NCI-H774 (cell line): ENCODE measurements at places on chromosomes 12 and 14.

- DNase-seq = no peak
These were observed 19.3 kb downstream of the BRF1 start for GRCh38 chr14:105281371-105282097.

DNA sequence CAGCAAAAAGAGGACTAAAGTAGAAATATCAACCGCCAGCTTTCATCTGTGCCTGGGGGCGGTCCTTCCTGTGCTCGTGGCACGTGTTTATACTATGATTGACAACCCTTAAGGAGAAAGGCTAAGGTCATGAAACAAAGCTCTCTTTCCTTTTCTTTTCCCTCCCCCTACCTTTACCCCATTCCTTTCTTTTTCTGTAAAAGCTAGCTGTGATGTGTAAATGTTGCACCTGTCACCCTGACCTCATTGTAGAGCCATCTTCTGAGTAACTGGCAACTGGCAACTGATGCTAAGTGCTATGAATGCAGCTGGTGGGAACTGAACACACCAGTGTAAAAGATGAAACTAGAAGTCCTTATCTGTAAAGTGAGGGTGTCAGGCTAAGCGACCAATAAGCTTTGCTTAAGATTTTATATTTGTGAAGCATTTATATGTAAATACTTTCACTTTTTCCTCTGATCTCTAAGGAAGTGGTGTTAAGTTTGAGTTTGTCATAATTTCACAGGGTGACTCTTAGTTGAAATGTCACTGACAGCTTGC, 102.8 kb upstream of the BCAT1 start:
- no peak for DNase-seq

- DNase-seq = no peak
These were observed 1331.2 kb downstream of the FSCB start for GRCh38 chr14:43175896-43176295.

- DNase-seq = no peak
These were observed 3.6 kb downstream of the SLC2A14 start for GRCh38 chr12:7869137-7869536.

DNA sequence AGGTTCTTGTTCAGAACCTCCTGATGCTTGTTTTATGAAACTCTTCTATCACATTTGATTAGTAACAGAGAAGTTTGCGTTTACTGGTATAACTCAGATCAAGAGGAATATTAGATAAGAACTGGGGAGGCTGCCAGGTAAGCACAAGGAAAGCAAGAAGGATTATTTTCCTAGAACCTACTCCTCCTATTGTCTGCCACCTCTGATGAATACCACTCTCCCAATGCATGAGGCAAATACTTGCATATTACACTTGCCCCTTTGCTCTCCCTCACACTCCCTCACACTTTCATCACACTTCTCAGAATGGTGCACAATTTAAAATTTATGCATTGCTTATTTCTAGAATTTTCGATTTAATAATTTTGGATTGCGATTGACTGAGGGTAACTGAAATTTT, 43.6 kb downstream of the LIN7A start:
- DNase-seq = no peak

DNA sequence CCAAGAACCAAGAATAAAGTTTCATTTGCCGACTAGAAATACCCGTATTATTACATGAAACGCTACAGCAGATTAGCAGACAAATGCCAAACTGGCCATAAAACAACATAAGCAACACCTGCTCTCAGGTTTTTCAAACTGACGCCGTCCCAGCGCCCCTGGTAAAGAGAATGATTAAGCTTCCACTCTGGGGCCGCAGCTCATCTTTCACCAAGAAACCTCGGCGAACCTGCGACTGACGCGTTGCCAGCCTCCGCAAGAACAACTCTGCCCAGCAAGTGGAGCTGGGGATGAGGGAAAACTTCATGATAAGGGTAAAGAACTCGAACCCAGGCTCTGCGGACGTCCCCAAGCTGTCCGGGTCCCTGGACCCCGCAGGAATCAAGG, 530 bp downstream of the ARL1 start:
- no peak for DNase-seq

GRCh38 chr12:62774794-62775193, 160.2 kb downstream of the PPM1H start:
- no peak for DNase-seq

GRCh38 chr14:54617467-54617866, 50.5 kb downstream of the SAMD4A start:
- DNase-seq = no peak

DNA sequence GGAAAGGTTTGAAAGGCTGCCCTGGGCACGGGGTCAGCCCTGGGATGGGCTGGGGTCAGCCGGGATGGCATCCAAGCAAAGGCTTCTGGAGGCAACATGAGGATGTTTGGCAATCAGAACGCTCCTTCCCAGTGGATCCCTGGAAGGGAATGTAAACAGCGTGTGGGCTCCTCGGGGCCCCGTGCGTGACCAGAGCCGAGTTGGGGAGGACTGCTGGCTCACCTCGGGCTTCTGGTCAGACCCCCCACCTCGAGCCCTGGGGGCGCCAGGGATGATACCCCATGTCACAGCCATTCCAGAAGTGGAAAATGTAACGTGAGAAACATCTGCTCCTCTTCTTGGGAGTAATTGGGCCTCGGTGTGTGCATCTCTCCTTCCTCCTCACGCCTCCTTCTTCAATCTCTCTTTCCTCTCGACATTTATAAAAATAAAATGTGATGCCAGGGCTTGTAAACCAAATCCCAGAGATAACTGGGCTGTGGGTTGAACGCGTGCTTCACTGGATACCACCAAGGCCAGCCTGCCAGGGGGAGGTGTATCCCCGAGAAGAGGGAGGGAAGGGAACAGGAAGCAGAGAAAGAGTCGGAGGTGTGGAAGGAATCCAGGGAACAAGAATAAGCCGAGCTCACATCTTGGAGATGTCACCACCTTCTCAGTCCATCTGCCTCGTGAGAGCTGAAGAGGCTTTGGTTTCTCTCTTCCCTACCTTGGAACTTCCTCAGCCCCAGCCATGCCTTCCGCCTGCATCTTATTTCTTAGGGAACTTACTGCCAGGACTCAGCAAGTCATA, 144.8 kb downstream of the NUAK1 start:
- no peak for DNase-seq

- no peak for DNase-seq
These were observed 46.3 kb downstream of the CCDC88C start for GRCh38 chr14:91371011-91371989.

- DNase-seq = no peak
These were observed 29.5 kb downstream of the PPP4R4 start for GRCh38 chr14:94203473-94204210.

DNA sequence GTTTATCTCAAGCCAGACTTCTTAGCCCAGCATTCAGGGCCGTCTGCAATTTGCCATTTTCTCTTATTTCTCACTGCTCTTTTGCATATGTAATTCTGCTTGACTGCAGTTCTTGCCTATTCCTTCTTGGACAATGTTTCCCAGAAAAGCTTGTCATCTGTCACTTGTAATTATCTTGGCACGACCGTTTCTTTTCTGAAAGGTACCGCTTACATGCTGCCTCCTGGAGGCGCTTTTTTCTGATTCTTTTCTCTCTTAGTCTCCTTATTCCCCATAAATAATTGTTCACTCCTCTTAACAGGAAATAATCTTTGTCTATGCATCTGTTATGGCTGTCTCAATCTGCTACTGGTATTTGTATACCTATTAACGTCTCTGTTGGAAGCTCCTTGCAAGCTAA, 1.2 kb upstream of the ALDH1L2 start:
- DNase-seq = no peak

DNA sequence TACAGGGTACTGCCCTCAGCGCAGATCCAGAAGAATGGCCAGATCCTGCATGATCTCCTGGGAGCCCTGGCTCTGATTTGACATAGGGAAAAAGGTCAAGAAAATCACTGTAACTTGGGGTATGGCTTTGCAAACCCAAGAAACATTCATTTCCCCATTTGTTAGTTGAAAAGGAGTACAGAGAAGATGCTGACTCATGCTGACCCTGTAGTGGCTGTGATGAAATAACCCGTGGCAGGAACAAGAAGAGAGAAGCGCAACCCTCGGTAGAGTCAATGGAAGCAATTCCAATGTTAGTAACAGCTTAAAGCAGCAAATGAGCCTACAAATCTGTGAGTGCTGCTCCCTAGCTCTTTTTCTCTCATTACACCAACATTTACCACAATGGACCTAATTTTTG, 281.6 kb upstream of the NPAS3 start:
- DNase-seq = no peak

GRCh38 chr14:22811722-22812121, 3.5 kb downstream of the SLC7A7 start:
- no peak for DNase-seq

- DNase-seq = no peak
These were observed 181.3 kb downstream of the CCDC59 start for GRCh38 chr12:82176761-82177490.

DNA sequence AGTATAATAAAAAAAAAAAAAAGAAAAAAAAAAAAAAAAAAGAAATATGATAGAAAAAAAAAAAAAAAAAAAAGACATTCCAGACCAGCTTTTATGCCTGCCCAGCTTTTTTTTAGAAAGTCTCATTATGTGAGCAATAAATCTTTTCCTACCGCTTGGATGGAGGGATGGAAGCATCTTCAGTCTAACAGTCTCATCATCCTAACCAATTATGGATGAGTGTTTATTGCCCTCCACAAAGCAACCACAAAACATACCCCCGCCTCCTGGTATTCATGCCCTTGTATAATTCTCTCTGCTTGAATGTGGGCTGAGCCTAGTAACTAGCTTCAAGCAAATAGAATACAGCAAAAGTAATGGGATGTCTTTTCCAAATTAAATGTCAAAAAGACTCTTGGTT, 33.7 kb upstream of the ADAMTS20 start:
- DNase-seq = no peak

- no peak for DNase-seq
These were observed 614 bp upstream of the MARK3 start for GRCh38 chr14:103384450-103385151.

DNA sequence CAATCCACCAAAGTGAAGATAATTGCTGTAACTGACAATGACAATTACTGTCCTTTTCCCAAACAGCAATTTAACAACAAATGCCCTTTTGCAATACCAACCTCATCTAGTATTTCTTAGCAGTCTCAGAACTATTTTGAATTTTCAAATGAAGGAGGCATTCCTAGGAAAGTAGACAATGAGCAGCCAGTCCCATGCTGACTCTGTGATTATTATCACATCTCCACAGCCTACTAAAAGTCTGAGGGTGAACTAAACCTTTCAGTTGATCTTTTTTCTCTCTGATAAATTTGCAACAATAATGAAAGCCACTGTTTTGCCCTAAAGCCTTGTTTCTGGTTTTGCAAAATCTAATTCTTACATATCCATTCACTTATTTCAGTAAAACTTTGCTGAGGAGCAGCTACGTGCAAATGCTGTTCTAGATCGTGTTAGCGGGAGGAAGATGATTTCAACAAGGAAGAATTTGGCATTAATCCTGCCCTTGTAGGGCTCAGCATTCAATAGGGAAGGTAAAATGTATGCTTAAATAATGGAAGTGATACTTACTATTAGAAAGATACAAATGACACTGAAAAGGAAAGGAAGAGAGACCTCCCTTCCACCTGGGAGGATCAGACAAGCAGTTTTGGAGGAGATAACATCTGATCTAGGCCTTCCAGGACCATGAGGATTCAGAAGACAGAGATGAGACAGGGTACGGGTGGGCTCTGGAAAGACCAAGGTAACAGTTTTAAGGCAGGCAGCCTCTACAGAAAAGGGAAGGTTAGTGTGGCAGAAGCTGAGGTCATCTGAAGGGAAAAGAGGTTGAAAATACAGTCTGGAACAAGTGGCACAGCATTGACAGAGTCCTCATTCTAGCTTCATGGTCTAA, 47.4 kb downstream of the SLC38A1 start:
- no peak for DNase-seq

GRCh38 chr12:111150921-111151840, 217.7 kb downstream of the PHETA1 start:
- DNase-seq = no peak

GRCh38 chr12:52182384-52182783, 9.4 kb downstream of the KRT80 start:
- no peak for DNase-seq

- no peak for DNase-seq
These were observed 120.5 kb downstream of the TBC1D30 start for GRCh38 chr12:64944966-64945365.

- no peak for DNase-seq
These were observed 182.3 kb downstream of the KIF26A start for GRCh38 chr14:104320611-104321086.

DNA sequence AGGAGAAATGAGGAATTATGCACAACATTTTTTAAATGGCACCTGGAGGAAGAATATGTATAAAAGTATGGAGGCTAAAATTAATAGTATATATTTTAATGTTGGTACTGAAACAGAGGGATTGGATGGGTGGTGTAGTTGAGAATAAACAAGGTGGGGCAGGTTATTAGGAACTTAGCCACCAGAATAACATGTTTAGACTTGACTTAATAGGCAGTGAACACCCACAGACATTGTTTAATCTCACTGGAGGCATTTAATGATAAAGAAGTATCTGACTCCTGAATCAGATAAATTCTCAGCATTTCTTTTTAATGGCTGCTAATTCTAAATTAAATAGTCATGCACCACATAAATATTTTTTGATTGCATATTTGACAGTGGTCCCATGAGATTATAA, 139.7 kb downstream of the CNTN1 start:
- no peak for DNase-seq

- no peak for DNase-seq
These were observed 355.5 kb downstream of the BCL11B start for GRCh38 chr14:98916476-98916875.

GRCh38 chr14:87285506-87285905, 707.5 kb downstream of the GALC start:
- DNase-seq = no peak

DNA sequence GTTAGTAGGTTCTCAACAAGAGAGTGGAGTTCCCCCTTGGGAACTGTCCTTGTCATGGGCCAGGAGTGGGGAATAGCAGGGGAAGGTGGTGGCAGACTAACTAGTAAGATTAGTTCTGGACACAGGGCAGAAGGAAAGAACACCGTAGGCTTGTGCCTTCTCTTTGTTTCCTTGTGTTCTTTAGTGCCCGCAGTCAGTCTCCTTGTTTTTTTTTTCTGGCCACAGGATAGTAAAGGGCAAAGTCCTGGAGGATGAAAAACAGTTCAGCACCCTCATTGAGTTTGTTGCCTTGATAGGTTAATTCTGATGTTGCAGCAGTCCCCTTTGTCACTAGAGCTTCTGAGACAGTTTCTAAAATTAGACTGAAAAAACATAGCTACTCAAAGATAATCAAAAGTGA, 8.4 kb downstream of the PEX5 start:
- DNase-seq = no peak

GRCh38 chr12:124432376-124432775, 135.0 kb downstream of the NCOR2 start:
- DNase-seq = no peak

GRCh38 chr12:57621497-57622292, 10.5 kb downstream of the ARHGEF25 start:
- peak; percentile 25 for DNase-seq

DNA sequence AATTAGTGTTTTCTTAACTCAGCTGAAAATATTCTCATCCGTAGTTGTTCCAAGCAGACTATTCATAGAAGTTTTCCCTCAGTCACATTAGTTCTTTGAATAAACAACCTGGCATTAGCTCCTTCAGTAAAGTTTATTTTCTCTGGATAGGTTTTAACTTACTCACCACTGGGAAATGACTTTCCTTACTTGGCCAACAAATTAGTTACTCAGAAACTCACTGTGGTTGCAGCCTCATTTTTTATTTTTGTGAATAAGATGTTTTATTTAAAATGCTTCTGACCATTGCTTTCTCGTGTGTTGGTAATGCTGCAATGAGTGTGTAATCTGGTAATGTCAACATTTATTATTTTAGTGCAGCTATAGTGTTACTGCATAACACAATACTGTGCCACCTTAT, 74.9 kb downstream of the NOVA1 start:
- no peak for DNase-seq
